ENCODE measurements at places on chromosomes 6 and 20.

DNA sequence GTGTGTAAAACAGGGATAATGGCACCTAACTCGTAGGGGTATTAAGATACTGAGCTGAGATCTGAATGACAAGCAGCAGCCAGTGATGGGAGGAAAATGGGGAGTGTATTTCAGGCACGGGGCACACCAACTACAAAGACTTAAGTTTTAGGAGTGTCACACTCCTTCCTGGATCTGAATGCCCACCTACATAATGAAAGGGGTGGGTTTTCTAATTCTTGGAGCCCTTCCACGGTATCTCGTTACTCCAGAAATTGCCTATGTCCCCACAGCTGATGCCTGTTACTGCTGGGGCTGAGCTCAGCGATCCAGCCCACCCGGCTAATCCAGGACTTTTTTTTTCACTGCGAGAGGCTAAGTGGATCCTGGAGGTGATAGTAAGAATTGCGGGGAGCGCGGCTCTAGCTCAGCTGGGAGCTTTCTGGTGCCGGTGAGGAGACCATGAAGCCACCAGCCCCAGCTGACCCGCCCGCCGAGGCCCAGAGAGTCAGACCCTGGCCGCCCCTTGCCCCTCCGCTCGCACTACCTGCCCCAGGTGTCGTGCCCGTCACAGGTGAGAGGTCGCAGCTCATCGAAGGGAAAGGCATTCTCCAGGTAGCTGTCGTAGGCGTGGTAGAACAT lies 727 bp downstream of the EDEM2 start:
- no peak for DNase-seq

DNA sequence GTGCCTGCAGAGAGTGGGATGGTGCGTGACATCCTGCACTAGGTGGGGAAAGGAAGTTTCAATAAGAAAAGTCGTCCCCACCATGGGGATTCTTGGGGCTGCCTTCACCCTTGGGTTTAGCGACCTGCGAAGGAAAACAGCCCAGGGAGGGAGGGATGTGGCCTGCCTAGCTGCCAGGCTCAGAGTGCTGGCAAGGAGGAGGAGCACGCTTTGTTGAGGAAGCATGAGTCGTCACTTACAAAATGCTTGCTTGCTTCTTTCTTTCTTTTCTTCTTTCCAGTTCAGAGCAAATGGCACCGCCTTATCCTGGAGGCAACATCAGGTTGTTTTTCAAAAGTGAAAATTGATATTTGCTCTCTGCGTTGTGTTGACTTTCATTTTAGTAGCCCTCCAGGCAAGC lies 123.2 kb downstream of the TFAP2C start:
- DNase-seq = no peak

DNA sequence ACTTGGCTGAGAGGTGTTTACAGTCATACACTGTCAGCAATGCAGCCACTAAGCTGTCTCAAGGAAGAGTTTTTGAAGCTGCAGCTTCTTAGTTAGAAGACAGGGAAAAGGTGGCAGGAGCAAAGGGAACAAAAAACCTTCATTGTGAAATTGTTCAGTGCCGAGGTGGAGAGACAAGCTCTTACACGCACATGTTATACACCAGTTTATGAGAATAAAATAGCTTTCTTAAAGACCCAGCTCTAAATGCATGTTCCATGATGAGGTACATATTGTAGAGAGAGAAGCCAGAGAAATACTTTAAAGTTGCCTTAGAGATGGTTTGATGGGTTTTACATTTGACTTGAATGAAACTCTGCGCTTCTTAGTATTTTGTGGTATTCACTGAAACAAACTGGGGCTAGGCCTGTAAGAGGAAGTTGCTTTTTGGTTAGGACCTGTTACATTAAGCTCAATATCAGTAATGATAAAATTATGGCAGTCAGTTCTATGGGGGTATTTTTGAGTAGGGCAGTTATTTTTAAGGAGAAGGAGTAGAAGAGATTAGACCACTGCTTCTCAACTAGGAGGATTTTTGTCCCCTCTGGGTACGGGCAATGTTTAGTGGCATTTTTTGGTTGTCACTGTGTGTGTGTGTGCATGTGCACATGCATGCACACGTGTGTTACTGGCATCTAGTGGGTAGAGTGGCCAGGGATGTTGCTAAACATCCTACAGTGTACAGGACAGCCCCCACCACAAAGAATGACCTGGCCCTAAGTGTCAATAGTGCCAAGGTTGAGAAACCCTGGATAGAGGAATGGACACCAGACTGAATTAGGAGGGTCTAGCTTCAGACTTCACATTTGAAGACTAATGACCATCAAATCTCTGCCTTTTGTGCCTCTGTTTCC lies 9.8 kb downstream of the NEDD9 start:
- DNase-seq = no peak

DNA sequence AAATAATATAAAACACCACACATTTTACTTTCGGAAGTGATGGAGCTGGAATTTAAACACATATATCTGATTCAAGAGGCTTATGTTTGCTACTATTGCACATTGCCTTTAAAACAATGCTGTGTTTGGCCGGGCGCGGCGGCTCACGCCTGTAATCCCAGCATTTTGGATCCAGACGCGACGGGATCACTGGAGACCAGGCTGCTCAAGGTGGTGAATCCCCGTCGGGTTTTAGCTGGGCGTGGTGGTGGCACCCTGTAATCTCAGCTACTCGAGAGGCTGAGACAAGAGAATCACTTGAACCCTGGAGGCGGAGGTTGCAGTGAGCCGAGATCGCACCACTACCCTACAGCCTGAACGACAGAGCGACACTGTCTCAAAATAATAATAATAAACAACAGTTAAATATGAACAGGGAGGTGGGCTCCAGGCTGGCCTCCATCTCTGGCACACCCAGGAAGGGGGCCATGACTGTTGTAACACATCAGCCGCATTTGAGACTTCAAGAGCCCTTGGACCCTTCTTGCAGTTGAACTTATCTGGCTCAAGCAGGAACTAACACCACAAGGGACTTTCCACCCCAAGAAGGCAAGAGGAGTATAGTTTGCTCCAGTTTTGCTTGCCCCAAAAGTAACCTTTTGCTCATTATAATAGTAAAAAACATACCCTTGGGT lies 127.1 kb upstream of the ZNF184 start:
- no peak for DNase-seq

DNA sequence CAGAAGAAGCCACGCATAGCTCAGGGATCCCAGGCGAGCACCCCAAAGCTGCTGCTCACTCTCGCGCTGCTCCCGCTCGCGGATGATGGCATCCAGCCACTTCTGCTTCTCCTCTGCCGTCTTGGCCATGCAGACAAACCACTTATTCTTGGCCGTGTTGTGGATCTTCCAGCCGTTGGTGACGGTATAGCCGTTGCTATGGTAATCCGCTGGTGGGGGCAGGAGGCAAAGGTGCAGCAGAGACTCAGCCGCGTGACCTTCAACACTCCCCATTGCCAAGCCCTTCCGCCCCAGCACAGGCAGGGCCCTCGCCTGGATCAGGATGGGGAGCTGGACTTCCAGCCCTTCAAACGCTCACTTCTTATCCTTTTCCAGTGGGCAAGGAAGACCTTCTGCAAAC lies 136.9 kb downstream of the PREX1 start:
- no peak for DNase-seq

DNA sequence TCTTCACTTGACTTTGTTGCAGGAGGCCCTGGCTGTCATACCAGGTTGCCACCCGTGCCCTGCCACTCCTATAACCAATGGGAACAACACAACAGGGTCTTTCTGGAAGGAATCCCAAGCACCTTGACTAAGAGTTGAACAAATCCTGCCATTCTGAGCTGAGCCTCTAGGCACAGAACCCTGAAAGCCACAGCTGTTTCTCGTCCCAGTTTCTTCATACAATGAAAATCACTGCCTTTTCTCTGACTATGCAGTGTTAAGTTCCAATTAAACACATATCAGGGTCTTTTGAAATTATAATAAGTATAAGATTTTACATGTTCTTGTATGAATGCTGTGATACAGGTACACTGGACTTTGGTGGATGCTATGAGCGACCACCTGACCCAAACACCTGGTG lies 54.4 kb downstream of the RIPOR2 start:
- DNase-seq = no peak

DNA sequence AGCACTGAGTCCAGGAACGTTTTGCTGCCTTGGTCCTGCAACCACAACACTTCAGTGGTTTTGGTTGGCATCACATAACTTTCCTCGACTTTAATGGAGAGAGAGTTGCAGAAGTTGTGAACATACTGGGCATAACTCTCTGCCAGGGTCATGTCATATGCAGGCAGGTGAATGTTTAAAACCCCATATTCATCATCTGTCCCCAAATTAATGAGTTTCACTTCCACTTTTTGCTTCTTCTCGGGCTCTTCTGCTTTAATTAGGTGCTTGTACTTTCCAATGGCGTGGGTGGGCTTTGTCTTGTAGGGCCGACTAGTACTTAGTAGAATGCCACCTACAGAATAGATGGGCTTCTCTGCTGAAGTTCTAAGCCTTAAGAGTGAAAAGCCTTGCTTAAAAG lies 45.2 kb upstream of the TFAP2A start:
- no peak for DNase-seq

GRCh38 chr6:143742955-143743255 lies 65.1 kb downstream of the PHACTR2 start:
- no peak for DNase-seq

- DNase-seq = no peak
Measured at GRCh38 chr6:18424201-18424600, 37.1 kb downstream of the RNF144B start.
